ENCODE measurements at places on chromosomes 3 and 15.
A peak's percentile ranks its signal among the peaks of the same experiment; 100 is the strongest.

DNA sequence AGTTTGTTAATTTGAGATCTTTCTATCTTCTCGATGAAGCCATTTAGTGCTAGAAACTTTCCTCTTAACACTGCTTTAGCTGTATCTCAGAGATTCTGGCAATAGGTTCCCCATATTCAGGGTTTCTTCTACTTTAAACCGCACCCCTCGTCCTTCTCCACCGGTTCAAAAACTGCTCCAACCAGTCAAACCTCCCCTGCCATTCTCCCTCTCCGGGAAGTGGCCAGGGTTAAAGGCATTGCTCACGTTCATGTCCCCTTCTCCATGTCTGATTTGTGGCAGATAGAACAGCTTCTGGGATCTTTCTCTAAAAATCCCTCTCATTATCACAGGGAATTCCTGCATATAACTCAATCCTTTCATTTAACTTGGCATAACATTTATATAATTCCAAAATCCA, 14.4 kb downstream of the ALDH1L1 start:
- DNase-seq, result no peak

DNA sequence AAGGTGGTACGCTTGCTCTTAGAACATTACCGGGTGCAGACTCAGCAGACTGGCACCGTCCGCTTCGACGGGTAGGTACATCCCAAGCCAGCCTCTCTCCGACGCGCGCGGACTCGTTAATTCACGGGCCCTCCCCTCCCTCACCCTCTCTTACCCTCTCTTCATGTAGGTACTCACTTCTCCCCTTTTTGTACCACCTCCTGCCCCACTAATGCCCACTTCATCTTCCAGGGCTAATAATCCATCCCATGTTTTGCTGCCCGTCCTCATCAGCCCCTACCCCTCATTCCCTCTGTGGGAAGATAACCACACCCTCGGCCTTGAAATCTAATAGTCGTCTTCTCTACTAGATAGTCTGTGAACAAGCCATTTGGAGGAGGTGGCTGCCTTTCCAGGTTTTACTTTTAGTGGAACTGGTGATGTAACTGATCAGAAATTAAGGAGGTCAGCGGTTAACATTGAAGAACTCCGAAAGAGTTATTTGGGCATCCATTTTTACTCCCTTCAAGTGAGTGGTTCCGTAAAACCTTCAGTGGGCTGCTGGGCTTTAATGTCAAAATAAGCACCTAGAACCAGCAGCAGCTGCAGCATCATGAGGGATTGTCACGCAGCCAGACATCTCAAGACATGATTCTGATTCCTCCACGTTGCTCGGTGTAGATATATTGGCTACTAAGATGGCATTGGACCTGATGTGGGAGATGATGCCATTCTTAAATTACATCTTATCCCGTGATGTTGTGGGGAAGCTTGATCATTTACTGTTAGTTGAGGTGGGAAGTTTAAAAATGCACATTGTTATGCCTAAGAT, 1.3 kb downstream of the FEM1B start:
- DNase-seq, result peak; percentile 68

GRCh38 chr3:18223571-18223970, 201.6 kb downstream of the SATB1 start:
- no peak for DNase-seq

- DNase-seq, result no peak
Measured at GRCh38 chr15:80350941-80351610, 53.1 kb upstream of the ARNT2 start.

- DNase-seq, result peak; percentile 89
Measured at GRCh38 chr15:87369269-87369668, 887.3 kb downstream of the NTRK3 start.
